ENCODE measurements at places on chromosomes 3 and 15.

DNA sequence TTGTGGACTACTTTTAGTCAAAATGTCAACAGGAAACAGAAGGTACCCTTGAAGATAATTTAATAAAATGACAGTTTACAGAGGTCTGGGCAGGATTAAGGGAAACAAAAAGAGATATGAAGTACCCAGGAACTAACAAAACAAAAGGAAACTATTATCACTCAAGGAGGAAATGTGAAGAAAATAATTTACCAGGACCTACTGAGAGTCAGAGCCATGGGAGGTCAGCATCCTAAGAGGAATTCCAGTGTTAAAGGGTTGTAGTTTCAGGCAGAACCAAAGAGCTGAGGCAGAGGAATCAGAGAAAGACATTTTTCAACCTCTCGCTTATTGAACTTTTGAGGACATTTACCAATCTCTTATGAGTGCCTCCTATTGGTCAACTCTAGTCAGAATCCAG lies 408.9 kb upstream of the CBLB start:
- DNase-seq: peak; percentile 67

DNA sequence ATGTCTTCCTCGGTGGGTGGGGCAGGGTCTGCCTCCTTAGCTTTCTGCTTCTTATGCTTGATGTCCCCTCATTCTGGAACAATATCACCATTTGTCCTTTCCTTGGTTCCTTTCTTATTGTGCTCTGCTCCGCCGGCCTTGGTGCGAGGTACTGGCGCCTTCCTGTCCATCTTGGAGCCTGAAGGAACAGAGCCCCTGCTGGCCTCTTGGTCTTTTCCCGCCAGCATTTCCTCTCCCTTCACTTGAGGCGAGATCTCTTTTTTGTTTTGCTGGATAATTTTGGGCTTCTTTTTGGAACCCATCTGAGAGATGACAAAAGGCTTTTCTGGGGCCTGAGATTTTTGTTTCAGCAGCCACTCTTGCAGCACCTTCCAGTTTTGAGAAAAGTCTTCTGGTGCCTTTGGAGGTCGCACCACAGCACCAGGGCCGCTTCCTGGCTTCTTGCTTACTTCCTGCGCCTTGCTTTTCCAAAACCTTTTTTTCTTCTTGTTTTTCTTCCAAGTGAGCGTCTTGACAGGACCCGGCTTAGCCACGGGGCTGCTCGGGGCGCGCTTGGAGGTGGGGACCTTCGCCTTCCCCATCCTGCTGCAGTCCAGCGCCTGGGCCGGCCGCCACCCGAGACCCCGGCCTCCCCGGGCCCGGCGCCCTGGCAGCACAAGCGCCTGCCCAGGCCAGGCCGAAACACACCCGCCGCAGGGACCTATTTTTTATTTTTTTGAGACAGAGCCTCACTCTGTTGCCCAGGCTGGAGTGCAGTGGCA lies 127.1 kb downstream of the KLF13 start:
- DNase-seq: no peak

DNA sequence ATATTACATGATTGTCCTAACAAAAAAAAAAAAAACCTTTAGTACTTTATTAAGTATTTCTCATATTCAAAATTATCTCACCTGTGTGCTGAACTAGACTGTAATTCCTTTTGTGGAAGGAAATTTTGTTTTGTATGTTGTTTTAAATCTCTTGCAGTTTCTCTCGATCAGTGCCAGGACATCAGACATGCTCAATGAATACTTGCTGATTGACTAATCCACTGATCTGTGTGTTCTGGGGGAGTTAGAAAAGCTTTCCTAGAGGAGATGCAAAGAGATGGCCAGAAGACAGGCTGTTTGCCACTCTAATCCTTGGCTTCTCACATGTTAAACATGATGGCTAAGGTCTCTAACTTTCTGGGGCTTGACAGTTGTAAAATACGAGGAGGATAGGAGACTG lies 233.3 kb upstream of the NR2E3 start:
- no peak for DNase-seq

- DNase-seq: peak; percentile 65
Measured at GRCh38 chr15:65870889-65871533, 1.7 kb downstream of the RAB11A start.

DNA sequence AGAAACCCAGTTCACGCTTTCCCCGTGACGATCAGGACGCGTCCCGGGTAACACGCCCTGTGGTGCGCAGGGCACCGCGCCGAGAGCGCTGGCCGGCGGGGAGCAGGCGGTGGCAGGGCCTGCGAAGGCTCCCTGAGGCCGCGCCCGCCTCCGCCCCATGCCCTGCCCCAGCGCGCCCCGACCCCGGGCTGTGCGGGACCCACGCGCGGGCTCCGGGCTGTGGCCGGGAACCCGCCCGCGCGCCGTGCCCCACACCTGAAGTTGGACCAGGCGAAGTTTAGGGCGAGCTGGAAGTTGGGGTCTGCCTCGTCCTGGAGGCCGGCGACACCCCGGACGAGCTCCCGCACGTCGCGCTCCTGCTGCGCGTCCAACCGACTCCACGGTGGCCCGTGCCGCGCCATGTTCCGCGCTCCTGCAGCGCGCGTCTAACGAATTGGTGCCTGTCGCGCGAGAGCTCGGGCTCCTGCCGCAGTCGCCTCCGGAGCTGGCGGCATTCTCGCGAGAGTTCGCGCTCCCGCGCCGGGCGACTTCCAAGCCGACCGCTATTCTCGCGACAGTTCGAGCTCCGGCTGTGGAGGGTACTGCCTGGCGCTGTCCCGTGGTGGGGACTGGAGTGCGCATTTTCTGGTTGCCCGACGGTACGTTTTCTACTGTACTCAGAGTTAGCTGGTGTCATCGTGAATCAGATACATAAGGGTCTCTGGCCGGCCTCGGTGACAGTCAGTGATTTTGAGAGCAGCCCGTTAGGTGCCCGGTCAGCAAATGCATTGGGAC lies at the start of gene TUBGCP5:
Gene TUBGCP5 (minus strand): TSS at position 427 of the 774 bp plus-strand sequence. CDS start 26 bp downstream, at position 401.
- DNase-seq: peak; percentile 99

DNA sequence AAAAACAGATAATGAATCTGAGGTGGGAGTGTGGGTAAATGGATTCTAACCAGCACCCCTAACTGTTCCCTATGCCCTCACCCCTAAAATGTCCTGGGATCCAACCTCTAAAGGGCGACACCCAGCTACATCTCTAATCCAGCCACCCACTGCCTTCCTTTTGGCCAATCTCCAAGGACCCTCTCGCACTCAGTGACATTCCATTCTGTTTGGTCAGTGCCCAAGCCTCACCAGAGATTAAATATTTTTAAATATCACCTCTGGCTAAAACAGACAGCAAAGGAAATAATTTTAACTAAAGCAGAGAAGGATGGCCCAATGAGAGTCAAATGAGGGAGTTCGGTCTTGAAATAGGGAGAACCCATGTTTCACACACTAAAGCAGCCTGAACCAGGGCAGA lies 19.9 kb upstream of the SCN10A start:
- DNase-seq: no peak

- DNase-seq: no peak
Measured at GRCh38 chr3:151835751-151836525, 22.0 kb downstream of the AADAC start.

- DNase-seq: no peak
Measured at GRCh38 chr3:139715166-139715565, 37.4 kb upstream of the NMNAT3 start.

GRCh38 chr3:192820161-192820560 lies 92.8 kb upstream of the FGF12 start:
- DNase-seq: no peak

GRCh38 chr15:60701261-60702019 lies 222.5 kb upstream of the ICE2 start:
- no peak for DNase-seq

- DNase-seq: no peak
Measured at GRCh38 chr3:150138824-150139223, 168.1 kb upstream of the PFN2 start.

GRCh38 chr3:24004171-24004938 lies 59.3 kb downstream of the NR1D2 start:
- no peak for DNase-seq

- DNase-seq: no peak
Measured at GRCh38 chr3:51874889-51875288, 512 bp downstream of the IQCF5 start.

DNA sequence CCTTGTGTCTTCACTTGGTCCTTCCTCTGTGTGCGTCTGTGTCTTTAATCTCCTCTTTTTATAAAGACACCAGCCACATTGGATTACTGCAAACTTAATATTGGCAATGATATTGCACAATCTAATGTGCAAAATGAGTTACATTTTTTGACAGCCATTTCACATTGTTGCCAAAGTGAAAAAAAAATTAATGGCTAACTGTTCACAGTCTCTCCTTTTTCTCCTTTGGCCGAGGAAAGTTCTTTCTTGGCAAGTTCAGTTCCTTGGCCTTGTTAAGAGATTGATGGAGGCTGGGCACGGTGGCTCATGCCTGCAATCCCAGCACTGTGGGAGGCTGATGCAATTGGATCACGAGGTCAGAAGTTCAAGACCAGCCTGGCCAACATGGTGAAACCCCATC lies 62.2 kb upstream of the ZNF280D start:
- DNase-seq: no peak

DNA sequence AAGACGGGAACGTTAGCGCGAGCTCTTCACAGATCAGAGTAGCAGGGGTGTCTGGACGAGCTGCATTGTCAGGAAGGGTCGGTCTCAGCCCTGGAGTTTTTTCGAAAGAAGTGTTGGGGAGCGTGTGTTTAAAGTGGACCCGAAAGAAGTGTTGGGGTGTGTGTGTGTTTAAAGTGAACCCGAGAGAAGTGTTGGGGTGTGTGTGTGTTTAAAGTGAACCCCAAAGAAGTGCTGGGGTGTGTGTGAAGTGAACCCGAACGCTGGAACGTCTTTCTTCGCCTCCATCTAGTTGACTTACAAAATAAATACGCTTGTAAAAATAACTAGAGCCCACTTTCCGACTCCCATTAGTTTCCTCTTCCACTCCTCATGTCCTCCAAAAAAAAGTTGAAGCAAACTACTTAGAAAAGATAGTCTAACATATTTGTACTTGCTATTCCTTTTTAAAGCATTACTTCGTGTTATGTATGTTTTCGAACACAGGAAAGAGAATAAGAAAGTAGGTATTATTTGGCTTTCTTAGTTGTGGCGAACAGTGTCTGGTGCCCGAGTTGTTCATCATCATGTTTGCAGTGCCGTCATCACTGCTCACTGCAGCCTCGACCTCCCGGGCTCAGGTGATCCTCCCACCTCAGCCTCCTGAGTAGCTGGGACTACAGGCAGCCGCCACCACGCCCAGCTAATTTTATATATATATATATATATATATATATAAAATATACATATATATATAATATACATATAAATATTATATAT lies 1.0 kb downstream of the LRCH3 start:
- DNase-seq: peak; percentile 53

DNA sequence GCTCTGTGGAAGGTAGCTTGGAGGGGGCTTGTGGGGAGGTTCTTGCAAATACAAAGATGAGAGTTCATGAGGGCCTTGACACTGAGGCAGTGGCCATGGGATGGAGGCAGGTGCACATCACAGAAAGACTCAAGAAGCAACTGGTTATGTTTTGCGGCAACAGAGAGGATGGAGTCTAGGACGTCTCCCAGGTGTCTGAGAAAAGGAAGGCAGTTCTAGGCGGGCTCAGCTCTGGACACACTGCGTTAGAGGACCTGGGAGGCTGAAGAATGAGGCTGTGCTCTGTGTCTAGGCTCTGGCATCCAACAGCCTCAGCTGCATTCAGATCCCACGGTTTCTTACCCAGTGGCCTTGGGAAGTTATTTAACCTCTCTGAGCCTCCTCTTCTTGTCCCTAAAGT lies 23.5 kb downstream of the NOX5 start:
- no peak for DNase-seq

DNA sequence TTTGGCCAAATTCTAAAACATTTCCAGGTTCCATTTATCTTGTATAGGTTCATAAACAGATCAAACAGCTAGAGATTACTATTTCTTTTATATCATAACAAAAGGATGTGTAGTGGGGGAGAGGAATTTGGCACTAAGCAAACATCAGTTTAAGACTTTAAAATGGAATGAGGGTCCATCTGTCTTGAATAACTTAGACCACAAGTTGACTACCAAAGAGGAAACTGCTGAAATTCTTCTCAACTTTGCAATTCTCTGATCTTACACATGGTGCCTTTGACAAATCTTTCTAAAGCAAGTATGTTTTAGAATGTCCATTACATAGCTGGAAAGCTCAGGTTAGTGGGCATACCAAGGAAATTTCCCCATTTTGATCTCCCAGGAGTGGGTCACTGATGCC lies 140.5 kb upstream of the ADAMTS9 start:
- DNase-seq: no peak

GRCh38 chr3:188294823-188295487 lies 141.0 kb downstream of the LPP start:
- peak; percentile 63 for DNase-seq

DNA sequence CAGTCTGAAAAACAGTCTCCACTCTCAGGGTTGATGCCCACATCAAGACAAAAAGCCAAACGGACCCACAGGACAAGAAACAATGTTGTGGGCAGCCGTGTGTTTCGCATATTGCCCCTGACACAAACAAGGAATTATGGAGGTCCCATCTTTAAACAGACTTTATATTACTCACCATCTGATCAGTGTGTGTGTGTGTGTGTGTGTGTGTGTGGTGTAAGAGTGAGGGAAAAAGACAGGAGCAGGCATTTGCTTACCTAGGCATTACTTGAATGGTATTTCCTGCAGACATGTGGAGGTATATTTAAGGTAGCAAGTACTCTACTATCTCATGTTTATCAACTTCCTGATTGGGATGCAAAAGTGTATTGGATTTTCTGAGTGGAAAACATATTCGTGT lies 136.3 kb downstream of the TMCO5A start:
- no peak for DNase-seq

DNA sequence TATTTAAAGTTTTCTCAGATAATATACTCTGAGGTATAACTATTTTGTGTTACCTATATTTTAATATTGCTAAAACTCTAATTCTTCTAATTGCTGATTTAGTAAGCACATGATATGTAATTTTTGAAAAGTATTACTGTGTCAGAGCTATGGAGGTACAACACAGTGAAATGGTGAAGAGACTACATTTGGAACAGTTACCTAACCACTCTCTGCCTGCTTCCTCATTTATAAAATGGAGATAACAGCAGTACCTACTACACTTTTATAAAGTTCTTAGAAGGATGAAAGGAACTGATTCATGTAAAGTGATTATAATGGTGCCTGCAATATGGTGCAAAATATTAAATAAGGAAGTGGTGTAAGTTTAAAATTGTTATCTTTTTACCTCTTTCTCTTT lies 16.3 kb upstream of the NEK10 start:
- no peak for DNase-seq

GRCh38 chr3:28151608-28152228 lies 89.7 kb upstream of the CMC1 start:
- DNase-seq: no peak

- no peak for DNase-seq
Measured at GRCh38 chr15:76327191-76328105, 9.1 kb upstream of the ISL2 start.

Data from A673 (cell line).